Brain pericyte (primary cell): ENCODE measurements at places on chromosomes 1 and 21.

DNA sequence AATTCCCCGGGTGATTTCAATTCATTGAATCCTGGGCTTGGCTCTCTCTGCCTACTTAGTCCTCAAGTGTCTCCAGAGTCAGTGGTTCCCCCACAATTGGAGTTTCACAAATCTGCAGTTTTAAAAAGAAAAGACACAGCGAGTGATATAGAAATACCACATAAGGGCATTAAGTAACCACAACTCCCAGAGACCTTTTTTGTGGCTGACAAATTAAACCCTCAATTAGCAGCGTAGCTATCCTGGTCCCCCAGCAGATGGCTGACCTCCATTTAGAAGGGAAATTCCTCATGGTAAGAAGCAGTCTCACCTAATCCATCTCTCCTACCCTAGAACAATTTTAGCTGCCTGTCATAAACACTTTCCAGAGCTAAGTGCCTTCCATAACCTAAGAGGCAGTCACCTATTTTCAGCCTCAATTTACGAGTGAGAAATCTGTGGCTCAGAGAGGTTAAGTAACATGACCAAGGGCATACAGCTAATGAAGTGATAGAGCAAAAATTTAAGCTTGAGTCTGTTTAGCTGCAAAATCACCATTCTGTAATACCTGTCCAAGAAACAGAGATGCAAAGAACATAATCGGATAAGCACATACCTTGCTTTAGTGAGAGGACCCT lies 56.0 kb upstream of the NBPF3 start:
- DNase-seq, result no peak

- no peak for DNase-seq
These were observed 49.7 kb downstream of the RASSF5 start for GRCh38 chr1:206556750-206557635.

- no peak for DNase-seq
These were observed 470.3 kb downstream of the PTPRC start for GRCh38 chr1:199109160-199109559.

- DNase-seq, result no peak
These were observed 1.6 kb downstream of the ALX3 start for GRCh38 chr1:110068646-110069403.

- DNase-seq, result no peak
These were observed 180.6 kb upstream of the C1orf105 start for GRCh38 chr1:172239901-172240300.

DNA sequence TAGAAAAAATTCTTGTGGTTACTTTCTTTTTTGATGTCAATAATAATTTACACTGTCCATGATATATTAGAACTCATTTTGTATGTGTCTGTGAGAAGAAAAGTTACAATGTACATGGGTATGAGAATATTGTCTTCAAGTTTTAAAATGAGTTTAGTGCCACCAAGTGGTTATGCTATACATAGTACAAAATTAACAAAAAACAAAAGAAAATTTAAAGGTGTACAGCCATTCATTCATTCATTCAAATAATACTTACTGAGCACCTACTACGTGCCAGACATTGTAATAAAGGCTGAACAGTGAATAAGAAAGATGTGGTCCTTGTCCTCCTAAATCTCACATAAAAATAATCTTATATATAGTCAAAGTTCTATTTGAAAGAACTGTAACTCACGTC lies 27.7 kb downstream of the UCHL5 start:
- DNase-seq, result no peak
